ENCODE measurements at places on chromosomes 11 and 22.

GRCh38 chr22:46773076-46773475 lies 10.6 kb downstream of the TBC1D22A start:
- no peak for DNase-seq

DNA sequence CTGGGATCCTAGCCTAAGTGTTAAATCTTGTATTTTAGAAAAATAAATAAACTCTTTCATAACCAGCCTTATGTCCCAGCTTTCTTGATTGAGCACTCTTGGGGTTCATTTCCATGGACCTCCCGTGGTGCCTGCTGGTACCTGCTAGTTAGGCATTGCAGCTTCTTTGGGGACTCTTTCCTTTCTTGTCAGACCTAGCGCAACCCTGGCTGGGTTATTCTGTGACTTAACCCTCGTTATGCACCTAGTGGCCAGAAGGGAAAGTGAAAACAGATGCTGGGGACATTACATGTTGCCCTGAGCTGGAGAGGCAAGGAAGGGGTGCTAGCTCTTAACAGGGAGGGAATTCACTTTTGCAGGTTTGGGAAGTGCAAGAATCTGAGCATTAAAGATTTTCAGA lies 46.8 kb downstream of the APIP start:
- no peak for DNase-seq

- no peak for DNase-seq
Observed at GRCh38 chr11:47617417-47617809, 23.2 kb upstream of the C1QTNF4 start.

DNA sequence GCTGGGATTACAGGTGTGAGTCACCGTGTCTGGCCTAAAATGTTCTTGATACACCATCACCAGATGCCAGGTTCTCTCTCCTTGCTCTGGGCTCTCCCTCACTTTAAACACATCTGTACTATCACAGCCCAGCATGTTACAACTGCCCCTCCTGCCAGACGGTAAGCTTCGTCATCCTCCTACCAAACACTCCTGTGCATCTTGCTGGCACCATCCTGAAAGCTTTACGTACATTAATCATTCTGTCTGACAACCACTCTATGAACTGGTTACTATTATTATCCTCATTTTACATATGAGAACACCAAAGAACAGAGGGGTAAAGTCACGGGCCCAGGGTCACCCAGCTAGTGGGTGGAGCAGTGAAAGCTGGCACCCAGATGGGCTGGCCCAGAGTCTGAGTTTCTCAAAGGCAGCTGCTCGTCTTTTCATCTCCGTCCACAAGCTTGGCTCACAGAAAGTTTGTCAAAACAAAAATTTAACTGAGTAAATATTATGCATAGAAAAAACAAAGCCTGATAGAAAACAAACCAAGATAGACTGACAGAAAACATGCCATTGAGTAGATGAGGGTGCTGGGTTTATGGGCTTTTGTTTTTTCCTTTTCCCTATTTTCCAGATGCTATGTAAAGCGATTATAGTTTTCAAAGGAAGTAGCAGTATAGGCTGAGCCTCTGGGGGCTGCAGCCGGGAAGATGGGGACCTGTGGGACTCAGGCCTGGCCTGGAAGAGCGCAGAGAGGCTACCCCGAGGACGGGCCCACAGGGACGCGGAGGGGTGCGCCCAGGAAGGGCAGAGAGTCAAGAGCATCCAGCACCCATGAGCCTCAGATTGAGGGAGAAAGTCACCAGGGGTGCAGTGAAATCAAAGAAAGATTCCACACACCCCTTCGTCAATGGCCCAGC lies 9.5 kb downstream of the PLA2G6 start:
- no peak for DNase-seq

GRCh38 chr22:38315823-38316363 lies 1.3 kb downstream of the CSNK1E start:
- no peak for DNase-seq

GRCh38 chr22:49132009-49132408 lies 695.7 kb downstream of the BRD1 start:
- DNase-seq: no peak

- no peak for DNase-seq
Observed at GRCh38 chr22:21940521-21940920, 12.1 kb downstream of the PPM1F start.

- no peak for DNase-seq
Observed at GRCh38 chr11:123194337-123195187, 486 bp downstream of the CLMP start.

DNA sequence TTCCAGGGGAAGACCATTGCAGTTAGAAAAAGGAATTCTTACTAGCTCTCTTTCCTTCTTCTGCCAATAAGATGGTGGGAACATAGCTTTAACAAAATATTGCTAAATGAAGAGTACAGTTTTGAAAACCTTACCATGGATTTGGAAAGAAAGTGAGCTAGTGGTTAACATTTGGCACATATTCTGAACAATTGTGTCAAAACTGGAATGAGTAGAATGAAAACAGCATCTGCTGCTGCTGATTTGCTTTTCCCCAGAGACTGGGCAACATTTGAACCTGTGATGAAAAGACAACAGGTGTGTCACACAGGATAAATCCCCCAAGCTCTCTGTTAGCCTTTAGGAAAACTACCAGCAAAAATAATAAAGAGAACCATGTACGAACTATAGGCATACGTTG lies 761.4 kb downstream of the KCNA4 start:
- no peak for DNase-seq

DNA sequence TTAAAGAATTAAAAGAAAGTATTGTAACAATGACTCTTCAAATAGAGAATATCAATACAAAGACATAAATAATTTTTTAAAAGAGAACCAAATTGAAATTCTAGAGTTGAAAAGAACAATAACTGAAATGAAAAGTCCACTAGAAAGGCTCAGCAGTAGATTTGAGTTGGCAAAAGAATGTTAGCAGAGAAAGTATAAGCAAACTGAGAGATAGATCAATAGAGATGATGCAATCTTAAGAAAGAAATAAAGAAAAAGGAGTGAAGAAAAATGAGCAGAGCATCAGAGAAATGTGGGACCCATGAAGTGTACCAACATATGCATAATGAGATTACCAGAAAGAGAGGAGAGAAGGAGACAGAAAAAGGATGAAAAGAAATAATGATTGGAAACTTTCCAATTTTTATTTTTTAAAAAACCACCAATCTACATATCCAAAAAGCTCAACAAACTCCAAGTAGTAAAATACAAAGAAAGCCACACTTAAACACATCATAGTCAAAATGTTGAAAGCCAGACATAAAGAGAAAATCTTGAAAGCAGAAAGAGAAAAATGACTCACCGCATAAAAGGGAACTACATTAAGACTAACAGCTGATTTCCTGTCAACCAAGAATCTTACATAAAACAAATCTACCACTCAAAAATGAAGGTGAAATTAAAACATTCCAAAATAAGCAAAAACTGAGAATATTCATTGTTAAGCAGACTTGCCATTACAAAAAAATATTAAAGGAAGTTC lies 20.9 kb downstream of the NCF4 start:
- no peak for DNase-seq

- DNase-seq: no peak
Observed at GRCh38 chr11:128763224-128763623, 69.4 kb downstream of the FLI1 start.

- DNase-seq: no peak
Observed at GRCh38 chr11:102716527-102716926, 8.2 kb downstream of the MMP8 start.

DNA sequence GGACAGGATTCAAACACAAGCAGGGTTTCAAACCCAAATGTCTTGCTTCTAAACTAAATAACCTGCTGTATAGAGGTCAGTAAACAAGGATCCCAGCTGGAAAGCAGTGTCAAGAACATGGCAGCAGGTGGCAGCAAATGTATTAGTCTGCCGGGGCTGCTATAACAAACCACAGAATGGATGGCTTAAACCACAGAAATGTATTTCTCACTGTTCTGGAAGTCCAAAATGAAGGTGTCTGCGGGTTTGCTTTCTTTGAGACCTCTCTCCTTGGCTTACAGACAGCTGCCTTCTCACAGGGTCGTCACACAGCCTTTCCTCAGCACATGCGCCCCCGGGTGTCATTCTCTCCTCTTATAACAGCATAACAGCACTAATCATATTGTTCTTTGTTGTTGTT lies 65.1 kb upstream of the LRRC55 start:
- no peak for DNase-seq

- no peak for DNase-seq
Observed at GRCh38 chr11:46133119-46133518, 11.9 kb upstream of the PHF21A start.

DNA sequence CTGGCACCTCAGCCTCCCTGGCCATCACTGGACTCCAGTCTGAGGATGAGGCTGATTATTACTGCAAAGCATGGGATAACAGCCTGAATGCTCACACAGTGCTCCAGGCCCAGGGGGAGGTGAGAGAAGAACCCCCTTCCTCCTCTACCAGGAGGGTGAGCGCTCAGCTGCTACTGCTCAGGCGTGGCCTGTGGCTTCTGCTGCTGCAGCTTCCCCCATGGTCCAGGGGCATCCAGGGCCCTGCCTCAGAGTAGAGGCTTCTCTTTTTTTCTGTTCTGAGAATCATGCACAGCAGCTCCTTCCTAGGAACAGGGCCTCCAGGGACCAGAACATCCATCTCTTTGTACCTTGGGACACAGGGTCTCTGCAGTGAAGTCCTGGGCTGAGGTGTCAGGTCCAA lies 83.1 kb downstream of the VPREB1 start:
- DNase-seq: no peak

GRCh38 chr22:42052765-42053164 lies 17.8 kb downstream of the NAGA start:
- DNase-seq: no peak

DNA sequence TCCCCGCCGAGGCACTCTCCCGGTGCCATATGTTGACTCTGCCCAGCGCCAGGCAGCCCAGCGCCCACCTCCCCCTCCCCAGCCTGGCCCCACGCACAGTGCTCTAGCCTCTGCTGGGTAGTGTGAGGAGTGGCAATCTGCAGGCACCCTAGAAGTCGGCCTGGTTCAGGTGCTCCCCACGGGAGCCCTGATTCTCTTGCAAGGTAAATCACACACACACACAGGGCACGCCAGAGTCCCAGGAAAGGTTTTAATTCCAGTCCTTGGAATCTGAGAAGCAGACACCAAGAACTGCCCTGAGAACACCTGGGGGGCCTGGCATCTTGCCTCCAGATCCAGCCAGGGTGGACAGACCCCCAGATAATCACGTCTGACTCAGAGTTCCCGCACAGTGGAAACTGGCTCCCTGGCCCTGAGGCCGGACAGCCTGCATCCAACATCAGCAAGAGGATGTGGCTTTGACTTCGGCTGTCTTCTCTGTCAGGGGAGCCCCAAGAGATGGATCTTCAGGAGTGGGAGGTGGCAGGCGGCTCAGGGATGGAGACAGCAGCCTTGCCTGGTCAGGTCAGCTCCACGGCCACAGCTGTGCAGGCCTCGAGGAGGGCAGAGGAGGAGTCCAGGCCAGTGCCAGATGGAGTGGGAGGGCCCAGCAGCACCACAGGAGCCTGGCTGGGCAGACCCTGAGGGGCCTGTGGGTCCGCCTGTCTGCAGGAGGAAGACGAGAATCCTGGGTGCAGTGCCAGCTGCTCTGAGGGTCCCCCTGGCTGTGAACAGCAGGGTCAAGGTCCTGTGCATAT lies 1.1 kb upstream of the RIN1 start:
- DNase-seq: no peak

- no peak for DNase-seq
Observed at GRCh38 chr11:118742304-118742703, 48.7 kb downstream of the DDX6 start.

GRCh38 chr11:60431251-60431650 lies 1.9 kb downstream of the MS4A5 start:
- no peak for DNase-seq

DNA sequence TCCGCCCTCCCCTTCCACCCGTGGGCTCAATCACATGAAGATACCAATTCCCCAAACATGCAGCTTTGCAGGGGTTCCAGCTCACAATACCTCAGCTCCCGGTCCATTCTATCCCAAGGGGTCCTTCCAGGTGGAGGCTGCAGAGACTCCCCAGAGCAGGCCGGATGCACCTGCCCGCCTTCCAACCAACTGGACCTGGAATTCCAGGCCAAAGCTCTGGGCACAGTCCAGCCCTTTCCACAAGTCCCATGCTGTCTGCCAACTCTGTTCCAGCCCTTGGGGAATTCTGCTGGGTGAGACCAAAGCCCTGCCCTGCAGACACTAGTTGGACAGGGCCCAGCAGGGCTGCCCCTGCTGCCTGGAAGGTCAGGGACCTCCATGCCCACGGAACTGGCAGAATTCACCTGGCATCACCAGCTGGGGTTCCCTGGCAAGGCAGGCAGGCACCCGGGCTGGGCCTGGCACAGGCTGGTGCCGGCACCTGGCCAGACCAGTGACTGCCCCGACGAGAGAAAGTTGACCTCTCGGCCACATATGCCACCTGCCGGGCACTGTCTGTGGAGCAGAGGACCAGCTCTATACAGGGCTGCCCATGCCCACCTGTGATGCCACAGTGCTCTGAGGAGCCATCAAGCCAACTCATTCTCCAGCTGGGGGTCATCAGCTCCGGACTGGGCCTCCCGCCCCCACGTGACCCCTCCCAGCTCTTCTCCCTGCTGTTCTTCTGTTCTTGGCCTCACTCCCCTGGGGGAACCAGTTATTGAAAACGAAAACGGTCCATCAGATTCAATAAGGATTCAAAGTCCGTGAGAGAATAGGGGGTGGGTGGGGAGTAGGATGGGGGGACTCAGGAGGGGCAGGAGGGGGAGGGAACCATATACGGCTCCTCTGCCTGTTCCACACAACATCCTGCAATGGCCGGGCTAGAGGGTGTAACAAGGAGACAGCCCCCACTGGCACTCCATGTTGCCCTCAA lies 4.7 kb downstream of the SYT7 start:
- no peak for DNase-seq

DNA sequence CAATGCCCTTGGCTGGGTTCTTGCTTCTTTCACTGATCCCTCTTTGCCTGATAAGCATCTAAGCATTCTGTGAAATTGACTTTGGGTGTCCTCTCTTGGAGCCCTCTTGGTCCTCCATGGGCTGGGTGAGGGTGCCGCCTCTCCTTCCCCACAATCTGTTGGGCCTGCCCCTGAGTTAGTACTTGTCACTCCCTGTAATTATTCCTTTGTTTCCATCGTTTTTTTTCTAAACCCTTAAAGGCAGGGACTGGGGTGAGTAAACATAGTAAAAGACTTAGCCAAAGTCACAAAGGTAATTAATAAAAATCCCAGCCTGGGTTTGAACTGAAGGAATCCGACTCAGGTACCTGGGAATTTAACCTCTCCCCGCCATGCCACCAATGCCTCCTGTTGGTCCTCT lies 188.1 kb downstream of the MYO18B start:
- DNase-seq: no peak

DNA sequence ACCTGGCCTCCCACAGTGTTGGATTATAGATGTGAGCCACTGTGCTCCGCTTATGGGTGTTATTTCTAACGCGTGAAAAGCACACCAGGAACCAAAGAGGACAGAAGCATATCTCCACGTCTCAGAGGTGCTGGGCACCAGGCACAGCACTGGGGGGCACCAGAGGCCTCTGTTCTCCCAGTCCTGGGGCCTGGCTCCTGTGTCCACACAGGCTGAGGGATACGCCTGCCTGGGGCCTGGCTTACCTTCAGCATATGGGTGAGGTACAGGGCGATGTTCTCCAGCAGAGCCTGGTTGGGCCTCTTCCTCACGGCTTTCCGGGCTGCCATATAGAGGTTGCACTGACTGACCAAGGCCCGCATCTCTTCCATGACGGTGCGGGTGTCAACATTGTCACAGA lies 24.7 kb upstream of the NAP1L4 start:
- no peak for DNase-seq
